Stimulated activated CD4-positive, alpha-beta T cell treated with anti-CD3 and anti-CD28 coated beads, Interleukin-15, amount 100 ng/mL, for 48 hours (primary cell): ENCODE measurements at places on chromosomes 2 and 18.

DNA sequence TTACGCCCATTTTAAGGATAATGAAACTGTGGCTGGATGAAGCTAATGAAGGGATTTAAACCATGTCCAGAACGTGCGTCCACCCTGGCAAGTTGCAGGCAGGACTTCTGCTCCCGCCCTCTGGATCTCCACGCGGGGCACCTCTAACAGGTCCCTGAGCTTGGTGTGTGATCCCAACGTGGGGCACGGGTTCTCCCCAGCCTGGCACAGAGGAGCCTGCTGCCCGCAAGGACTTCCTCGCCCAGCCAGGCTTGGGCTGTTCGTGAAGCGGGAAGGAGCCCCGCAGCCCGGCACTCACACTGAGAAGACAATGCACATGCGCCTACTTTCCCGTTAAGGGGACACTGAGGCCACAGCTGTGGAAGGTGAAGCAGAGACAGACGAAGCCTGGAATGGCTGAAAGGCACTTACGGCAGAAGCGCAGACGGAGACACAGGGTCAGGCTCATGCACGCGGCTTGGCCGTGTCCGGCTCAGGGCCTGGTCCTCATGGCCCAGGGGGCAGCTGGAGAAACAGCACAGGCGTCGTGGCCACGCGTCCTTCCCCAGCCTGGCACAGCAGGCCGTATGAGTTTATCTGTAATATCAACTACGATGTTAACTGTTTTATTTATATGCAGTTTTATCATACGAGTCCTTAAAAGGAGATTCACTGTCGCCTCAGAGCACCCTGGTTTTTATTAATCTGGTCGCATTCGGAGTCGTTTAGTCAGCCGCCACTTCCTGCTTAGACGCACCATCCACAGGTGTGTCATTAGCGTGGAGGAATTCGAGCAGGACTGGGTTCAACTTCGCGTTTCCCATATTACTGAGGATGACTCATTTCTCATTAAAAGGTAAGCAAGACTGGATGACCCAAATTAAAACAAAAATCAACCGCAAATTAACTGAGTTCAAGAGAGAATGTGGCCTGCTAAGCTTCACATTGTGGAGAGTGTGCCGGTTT lies 835.9 kb downstream of the GALR1 start:
- no peak for DNase-seq

- DNase-seq: no peak
Observed at GRCh38 chr18:49663899-49664890, 102.3 kb downstream of the LIPG start.

DNA sequence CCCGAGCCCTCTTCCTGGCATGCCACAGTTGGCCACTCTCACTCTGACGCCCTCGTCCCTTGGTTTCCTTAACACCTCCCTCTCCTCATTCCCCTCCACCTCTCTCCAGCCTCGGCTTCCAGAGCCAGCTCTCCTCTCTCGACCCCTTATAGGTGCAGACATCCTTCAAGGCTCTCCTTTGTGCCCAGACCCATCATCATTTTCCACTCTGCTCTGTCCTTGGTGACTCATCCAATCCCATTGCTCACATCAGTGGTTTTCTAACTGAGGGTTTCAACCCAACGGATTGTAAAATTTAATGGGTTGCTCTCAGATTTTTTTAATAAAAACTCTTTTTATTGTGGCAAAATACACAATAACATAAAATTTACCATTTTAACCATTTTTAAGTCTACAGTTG lies 6.2 kb downstream of the ST8SIA5 start:
- no peak for DNase-seq

DNA sequence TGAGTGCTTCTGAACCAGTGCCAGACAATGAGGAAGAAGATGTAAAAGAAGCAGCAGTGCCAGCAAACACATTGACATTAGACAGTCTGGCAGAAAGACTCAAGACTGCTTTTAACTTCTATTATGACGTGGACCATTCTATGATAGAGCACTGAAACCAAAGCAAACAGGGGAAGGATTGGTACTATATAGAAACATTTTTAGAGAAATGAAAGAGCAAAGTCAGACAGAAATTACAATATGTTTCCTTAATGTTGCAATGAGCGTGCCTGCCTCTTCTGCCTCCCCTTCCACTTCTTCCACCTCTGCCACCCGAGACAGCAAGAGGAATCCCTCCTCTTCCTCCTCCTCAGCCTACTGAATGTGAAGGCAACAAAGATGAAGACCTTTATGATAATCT lies 39.7 kb downstream of the DHX57 start:
- no peak for DNase-seq

DNA sequence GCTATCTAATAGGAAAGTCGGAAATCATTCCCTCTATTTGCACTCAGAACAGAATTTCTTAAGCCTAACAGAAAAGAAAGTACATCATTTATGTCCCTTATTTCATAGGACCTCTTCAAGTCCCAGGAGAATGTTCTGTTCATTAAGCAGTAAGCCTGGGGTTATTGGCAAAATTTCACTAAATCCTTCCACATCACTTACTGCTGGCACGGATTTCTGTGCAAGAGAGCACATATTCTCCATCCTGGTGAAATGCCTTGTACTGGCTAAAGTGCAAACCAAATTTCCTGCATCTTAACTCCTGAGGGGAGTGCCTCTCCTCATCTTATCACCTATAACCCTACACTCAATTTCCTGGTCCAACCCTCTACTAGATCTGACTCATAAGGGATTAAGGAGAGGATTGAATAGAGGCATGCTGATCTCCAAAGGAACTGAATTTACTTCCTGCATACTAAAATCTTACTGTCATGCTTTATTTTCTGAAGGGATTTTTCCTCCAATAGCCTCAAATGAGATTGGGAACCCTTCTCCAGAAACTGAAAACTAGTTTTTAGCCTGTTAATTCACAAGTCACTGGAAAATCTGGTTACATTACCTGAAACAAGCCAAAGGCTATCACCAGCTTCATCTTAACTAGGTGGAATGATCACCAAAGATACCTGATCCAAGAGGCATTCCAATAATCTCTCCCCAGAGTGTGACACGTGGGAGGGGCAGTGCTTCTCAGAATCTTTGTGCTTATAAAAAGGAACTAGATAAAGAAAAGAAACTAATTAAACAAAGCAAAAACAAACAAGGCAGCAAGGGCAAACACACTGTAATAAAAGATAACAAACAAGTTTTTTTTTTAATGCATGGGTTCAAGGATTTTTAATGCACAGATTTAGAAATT lies 311.1 kb downstream of the NR4A2 start:
- DNase-seq: no peak

GRCh38 chr2:222294996-222295367 lies 3.8 kb downstream of the PAX3 start:
- no peak for DNase-seq

GRCh38 chr18:74082742-74083556 lies 64.7 kb downstream of the FBXO15 start:
- no peak for DNase-seq

- no peak for DNase-seq
Observed at GRCh38 chr2:109320195-109320922, 191.4 kb downstream of the SH3RF3 start.

- no peak for DNase-seq
Observed at GRCh38 chr18:25724121-25724520, 366.3 kb downstream of the SS18 start.

DNA sequence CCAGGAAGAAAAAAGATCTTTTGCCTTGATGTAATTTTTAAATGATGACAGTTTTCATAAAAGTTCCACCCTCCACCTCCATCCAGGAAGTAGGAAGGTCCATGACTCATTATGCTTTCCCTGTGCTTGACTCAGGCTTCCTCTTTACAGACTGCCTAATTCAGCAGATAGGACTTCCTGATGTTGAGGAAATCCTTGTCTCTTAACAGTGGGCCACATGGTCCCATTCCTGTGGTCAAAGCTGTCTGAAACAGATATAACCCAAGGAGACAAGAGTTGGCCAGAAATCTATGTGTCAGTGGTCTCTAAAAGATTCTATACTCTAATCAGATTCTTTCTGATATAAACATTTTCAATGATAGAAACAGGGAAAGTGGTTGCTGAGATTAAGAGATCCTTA lies 119.1 kb downstream of the BAZ2B start:
- DNase-seq: no peak

DNA sequence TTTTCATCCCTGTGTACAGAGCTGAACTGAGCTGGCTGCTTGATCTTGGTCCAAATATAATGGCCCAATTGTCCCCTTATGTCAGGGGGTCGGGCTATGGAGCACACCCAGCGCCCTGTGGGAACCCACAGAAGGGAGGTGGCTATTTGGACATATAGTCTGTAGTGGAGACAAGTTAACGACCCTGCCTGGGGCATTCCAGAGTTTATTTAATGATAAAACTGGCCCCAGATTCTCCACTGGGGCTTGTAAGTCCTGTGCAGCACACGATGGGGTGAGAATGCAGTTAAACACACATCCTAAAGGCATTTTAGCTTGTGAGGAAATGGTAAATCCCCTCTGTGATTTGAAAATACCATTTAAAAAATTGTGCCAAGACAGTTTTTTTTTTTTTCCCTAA lies 72.9 kb downstream of the QPCT start:
- DNase-seq: no peak

DNA sequence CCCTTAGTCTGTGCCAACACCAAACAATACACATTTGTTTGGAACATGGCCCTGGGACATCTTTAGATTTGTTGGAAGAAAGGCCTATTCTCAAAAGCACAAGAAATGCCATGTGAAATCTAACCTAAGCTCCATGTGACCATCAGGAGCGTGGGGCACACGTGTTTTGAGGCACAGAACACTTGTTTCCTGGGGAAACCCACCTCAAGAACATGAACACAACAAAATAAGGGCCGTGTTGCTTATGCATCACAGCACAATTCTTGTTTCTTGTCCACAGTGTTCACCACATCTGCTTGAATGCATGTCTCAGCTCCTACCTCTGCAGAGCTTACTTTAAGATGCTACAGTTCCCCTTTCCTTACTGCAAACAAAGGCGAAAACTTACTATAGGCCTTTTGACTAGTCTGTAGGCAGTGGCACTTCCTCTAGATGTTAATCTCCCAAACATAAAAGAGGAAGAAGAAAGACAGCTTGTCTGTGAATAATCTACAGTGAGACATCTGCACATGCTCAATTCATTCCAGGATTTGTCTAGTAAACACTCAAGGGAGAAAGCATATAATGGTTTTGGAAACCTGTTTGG lies 165.0 kb downstream of the ANKRD44 start:
- DNase-seq: no peak

- no peak for DNase-seq
Observed at GRCh38 chr2:134431838-134432434, 178.1 kb downstream of the MGAT5 start.

DNA sequence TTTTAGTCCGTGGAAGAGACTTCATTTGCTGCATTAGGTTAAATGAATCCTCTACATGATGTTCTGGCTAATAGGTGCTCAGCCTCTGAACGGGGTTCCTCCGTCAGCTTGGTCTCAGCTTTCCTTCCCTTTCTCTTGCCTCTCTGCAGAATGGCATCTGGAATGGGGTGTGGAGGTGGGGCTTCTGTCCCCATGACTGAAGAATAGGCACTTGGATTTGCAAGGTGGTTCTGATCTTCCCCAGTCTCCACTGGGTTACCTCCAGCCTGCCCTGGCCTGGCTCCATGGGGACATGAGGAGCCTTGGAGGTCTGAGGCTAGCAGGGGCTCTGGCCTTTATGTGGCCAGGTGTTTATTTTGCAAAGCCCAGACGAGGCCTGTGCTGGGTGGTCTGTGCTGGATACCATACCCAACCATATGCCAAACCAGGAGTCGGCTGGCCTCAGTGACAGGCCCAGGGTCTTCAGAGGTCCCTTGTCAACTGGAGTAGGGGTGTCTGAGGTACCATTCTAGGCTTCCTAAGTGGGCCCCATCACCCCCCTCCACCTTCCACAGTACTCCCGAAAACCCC lies 28.2 kb upstream of the LAPTM4A start:
- no peak for DNase-seq

GRCh38 chr18:24559526-24559925 lies 99.1 kb downstream of the HRH4 start:
- DNase-seq: no peak

DNA sequence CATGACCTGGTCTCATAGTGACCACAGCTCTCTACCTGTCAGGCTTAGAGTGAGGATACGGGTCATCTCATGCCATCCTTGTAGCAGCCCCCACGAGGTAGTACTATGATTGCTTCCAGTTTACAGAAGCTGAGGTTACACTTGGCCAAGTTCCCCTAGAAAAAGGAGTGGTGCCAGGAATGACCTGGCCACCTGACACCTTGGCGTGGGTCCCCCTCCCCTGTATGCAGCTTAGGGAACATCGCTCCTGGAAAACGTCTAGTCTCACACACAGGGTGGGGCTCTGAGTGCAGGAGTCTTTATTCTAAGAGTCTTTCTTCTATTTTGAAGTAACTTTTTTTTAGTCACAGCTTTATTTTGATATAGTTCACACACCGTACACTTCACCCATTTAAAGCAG lies 14.8 kb downstream of the NPPC start:
- no peak for DNase-seq

DNA sequence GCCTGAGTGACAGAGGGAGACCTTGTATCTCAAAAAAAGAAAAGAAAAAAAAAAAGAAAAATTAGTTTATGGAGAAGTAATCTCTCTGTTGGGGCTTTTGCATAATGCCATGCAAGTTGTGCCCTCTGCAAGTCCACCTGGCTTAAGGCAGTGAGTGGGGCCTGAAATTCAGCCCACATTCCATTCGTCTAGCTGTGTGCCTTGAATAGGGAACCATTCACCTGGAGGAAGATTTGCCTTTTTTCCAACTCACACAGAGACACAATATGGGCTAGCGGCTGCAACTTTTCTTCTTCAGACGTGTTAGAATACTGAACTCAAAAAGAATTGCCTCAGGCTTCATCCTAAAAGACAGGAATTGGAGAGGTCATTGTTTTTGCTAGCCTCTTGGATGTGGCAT lies 160.0 kb upstream of the STON1 start:
- DNase-seq: no peak

DNA sequence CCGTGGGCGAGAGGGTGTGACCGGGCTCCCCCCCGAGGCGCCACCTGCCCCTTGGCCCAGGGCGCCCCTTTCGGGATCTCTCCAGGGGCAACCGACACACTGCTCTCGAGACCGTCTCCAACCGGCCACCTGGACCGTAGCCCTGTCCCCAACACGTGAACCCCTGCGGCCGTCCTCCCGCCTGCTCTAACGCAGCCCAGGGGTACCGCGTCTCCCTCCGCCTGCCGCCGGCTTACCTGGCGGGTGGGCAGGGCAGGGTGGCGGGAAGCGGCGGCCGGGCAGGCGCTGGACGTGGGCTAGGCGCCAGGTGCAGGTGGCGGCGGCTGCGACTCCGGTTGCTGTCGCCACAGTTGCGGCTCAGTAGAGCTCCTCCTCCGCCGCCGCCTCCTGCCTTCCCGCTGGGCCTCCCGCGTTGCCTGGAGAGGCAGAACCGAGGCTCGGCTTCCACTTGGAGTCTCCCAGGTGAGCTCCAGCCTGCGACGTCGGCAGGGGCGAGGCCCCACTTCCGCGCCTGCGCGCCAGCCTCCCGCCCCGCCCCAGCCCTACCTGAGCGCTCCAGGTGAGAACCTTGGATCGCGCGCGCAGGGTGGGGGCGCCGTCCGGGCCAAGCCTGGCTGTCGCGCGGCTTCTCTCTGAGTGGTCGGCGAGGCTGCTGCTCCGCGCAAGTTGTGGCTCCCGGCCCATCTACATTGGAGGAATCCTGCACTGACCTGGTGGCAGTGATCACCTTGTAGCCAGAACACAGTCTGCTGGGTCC lies at the start of gene GALNT3:
TSS of gene GALNT3 (minus strand) at position 469 of the 757 bp plus-strand sequence. CDS start 23,547 bp downstream, outside the sequence.
- no peak for DNase-seq

GRCh38 chr18:63606526-63606925 lies 19.4 kb downstream of the SERPINB13 start:
- DNase-seq: no peak
